ENCODE measurements at places on chromosomes 2 and 18.
A peak's percentile ranks its signal among the peaks of the same experiment; 100 is the strongest.

DNA sequence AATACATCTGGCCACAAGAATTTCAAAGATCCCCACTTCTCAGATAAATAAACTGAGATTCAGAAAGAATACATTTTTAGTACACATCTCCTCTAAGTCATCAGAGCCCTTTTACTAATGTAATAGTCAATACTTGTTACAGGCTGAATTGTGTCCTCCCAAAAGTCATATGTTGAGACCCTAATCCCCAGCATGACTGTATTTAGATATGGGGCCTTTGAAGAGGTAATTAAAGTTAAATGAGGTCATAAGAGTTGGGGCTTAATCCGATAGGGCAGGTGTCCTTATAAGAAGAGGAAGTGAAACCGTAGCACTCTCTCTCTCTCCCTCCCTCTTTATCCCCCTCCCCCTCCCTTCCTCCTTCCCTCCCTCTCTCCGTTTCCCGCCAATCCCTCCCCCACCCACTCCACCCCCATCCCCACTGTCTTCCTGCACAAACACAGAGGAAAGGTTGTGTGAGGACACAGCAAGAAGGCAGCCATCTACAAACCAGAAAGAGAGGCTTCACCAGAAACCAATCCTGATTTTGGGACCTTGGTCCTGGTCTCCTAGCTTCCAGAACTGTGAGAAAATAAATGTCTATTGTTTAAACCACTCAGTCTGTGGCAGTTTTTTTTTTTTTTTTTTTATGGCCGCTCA is 66.6 kb upstream of the ZNF397 start:
- DNase-seq = no peak

DNA sequence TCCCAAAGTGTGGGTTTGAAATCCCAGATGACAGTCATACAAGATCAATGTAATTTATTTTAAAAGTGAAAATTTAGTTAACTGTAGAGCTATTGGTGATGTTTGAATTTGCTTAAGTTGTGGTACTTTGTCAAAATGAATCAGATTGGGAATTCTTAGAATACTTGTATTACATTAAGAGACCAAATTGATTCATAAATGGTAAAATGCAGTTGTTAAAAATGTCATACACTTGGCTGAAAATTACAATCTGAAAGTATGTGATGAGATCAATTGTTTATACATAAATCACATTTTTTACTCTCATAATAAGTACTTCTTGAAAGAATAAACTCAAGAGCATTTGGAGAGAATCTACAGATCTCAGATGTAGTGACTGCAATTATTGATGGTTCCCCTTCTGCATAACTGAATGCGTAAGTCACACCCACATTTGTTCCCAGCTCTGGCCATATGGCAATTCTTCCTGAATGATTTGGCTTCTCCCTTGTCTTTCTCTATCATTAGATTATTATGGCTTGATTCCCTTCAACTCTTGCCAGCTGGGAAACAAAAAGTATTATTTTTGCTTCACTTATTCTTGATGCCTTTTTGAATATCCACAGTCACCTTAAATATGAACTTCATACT is 558.5 kb downstream of the CPS1 start:
- DNase-seq = no peak

DNA sequence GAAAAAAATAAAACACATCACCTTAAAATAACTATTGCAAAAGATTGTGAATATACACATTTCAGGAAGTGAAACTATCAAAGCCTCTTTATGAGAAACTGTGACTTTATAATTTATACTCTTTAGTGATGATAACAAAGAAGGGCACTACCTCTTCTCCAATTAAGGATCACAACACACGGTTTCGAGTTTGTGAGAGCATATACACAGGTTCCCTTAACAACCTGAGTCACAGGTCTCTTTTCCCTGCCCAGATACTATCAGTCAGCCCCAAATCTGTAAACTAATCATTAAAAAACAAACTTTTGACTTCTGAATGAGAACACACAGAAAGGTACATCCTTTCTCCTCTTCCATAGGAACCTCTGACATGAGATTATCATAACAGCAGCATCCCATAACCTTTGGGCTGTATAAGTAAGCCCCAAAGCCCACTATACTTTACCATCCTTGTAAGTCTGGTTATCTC is 44.9 kb downstream of the PTPN2 start:
- DNase-seq = no peak

- DNase-seq = no peak
Measured at GRCh38 chr2:167860082-167860481, 387.3 kb downstream of the STK39 start.

- peak; percentile 23 for DNase-seq
Measured at GRCh38 chr2:3728104-3729054, 25.0 kb downstream of the DCDC2C start.

DNA sequence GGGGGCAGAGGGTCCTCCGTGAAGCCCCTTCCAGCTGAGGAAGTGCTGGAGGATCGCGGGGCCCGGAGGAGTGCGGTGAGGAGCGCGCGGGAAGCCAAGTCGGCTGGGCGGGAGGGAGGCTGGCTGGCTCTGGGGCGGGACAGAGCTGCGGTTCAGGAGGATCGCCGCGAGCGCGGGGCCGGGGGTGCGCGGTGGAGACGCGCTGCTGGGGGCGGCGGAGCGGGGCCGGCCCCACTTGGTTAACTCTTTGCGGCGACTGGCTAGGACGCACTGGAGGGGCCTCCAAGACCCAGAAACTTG is 464 bp downstream of the CYBRD1 start:
- no peak for DNase-seq

DNA sequence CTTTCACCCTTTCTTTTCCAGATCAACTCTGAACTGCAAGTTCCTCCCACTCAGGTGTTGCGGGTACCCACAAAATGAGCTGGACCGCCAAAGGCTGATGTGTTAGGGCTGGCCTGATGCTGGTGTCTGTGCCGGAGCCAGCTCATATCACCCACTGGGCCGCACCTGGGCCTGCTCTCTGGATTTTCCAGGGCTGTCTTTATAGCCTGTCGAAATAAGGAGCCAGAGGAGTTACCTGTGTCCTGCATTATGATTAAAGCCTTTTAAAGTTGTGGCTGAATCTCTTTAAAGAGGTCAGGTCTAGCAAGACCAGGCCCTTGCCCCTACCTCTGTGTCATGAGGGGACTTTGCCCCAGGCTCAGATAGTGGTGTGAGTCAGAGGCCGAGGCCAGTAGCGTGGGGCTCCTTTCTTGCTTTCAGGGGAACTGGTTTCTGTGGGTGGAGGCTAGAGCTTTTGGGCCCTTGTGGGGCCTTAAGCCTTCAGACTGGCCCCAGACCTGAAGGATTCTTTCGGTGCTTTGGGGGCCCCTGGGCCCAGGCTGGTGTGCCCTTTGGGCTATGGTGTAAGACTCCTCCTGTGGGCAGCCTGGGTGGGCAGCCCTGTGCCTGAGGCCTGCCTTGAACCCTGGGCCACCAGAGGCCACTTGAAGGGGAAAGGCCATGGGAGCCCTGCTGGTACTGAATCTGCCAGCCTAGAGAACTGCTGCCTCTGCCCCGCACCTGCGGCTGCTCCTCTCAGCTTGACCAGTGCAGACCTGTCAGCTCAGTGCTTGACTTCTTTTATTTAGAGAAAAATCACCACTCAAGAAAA is 21.3 kb downstream of the OTOF start:
- DNase-seq = no peak

DNA sequence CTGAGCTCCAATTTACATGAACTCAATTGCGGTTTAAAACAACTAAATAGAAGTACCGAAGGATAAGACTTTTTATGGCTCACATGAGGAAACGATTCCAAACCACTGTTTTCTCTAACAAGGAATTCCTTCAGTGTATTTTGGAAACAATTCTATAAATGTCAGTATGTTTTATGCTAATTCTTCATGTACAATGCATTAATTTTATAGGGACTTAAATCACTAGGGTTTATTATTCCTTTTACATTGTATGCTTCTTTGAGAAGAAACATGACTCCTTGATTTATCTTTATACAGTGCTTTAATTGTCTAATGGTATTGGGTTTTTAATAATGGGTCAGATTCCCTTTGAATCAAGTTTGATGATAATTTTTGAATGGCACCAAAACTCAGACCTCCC is 566.8 kb downstream of the EPHA4 start:
- DNase-seq = no peak

GRCh38 chr2:121260370-121261154 is 24.4 kb downstream of the TFCP2L1 start:
- no peak for DNase-seq

GRCh38 chr2:67626656-67627055 is 229.5 kb downstream of the ETAA1 start:
- no peak for DNase-seq

GRCh38 chr2:16005816-16006536 is 65.6 kb downstream of the MYCN start:
- DNase-seq = peak; percentile 22

- DNase-seq = no peak
Measured at GRCh38 chr2:46257476-46257875, 39.7 kb upstream of the EPAS1 start.

DNA sequence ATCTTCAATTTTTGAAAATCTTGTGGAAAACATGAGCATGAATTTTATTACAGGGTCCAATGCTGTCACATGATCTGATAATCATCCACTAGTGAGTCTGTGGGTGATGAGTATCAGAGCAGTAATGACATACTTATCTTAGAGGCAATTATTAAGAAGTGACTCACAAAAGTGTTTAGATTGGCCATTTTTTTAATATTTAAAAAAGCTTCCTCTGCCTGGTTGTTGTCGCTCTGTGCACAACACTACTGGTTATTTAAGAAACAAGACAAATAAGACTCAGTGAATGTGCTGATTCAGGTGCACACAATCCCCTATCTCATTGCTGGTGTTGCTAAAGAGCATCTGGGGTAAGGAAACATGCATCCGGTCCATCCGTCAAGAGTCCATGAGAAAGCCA is 665.8 kb upstream of the ZEB2 start:
- no peak for DNase-seq

Measured in Caki2 (cell line).